Bronchial epithelial cell (primary cell): ENCODE measurements at places on chromosomes 1 and 21. TPM values are rescaled to one million over a fixed set of nuclear protein-coding genes. Genes with fewer than 3 reads are reported as not detected.
A peak's percentile ranks its signal among the peaks of the same experiment; 100 is the strongest.

MTARC1 gene
- total RNA-seq: 2.0 and 5.8 TPM in 2 replicates

CD1E gene
- total RNA-seq: not detected in 2 replicates

CFH gene
- total RNA-seq: 22.9 and 34.2 TPM in 2 replicates

LRRIQ3 gene
- 0.26 and 0.53 TPM in 2 replicates for total RNA-seq

TIAM1 gene
- 8.4 and 31.6 TPM in 2 replicates for total RNA-seq

LRRC38 gene
- total RNA-seq: not detected in 2 replicates

AMY1C gene
- total RNA-seq: 0.26 TPM in 2 replicates

- no peak for DNase-seq
Measured at GRCh38 chr1:229258757-229259060, 12.2 kb upstream of the RAB4A start.

GRCh38 chr1:201461645-201462441 lies 7.1 kb downstream of the PHLDA3 start:
- peak; percentile 99 for DNase-seq

DNA sequence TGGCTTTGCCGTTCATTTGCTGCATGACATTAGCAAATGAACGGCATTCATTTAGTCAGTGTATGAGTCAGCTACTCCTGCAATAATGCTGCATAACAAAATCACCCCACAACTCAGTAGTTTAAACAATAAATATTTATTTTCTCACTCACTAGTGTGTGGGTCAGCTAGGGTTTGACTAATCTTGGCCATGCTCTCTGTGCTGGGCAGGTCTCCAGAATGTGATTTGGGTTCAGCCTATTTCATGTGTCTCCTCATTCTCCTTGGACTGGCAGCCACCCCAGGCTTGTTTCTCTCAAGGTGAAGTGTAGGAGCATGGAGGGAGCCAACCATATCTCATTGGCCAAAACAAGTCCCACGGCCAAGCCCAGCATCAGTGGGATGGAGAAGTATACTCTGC lies 104.3 kb downstream of the LACTBL1 start:
- no peak for DNase-seq

DNA sequence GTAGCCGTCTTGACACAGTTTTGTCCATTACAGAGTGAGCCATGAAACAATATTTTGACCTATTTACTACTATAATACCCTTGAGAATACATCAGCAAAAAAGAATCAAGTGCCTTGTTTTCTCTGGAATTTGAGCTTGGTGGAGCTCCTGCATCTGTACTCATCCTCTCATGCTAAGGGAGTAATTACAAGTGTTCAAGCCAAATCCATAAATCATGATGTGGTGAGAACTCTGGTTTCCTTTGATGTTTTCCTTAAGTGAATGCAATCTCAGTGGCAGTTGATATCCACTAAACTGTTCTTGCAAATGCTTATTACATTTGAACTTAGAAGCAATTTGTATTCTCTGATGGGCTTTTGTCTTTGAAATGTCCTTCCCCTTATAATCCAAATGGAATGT lies 824.6 kb upstream of the TMPRSS15 start:
- DNase-seq: no peak

GRCh38 chr1:61282387-61282786 lies 200.0 kb downstream of the NFIA start:
- DNase-seq: no peak

GRCh38 chr1:182268669-182269068 lies 122.9 kb downstream of the GLUL start:
- no peak for DNase-seq

DNA sequence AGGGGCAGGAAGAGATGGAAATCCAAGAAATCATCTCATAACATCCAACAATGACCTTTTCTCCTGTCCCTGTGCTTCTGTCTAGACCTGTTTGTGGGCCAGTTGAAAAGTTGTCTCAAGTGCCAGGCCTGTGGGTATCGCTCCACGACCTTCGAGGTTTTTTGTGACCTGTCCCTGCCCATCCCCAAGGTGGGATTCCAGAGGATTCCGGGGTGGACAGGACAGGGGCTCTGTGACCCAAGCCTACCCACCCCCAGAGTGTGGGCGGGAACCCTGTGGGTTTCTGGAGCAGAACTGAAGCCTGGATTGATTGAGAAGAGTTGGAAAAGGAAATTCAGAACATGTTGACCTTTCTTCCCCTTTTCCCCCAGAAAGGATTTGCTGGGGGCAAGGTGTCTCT lies 2.4 kb upstream of the PPOX start:
- no peak for DNase-seq

DNA sequence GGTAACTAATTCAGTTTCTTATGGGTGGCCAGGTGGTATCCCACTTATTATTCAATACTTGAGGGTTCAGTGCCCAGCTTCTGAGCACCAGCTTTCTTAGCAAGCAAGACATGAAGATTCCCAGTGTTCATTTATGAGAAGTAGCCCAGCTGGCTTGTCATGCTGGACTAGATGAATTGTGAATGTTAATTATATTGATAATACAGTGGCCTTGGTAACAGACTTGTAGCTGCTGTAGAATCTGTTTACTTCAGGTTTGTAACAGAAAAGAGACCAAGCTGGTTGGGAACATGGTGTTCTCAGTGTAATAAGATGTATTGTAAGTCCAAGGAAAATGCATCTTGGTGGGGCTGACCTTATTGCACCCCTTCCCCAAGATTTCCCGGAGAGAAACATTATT lies 10.1 kb downstream of the AHCYL1 start:
- DNase-seq: no peak

GRCh38 chr1:221565711-221566110 lies 176.2 kb downstream of the DUSP10 start:
- no peak for DNase-seq

- peak; percentile 73 for DNase-seq
Measured at GRCh38 chr1:42035830-42036604, 117.2 kb upstream of the GUCA2B start.

- DNase-seq: peak; percentile 74
Measured at GRCh38 chr1:183840140-183840539, 35.2 kb downstream of the RGL1 start.

DNA sequence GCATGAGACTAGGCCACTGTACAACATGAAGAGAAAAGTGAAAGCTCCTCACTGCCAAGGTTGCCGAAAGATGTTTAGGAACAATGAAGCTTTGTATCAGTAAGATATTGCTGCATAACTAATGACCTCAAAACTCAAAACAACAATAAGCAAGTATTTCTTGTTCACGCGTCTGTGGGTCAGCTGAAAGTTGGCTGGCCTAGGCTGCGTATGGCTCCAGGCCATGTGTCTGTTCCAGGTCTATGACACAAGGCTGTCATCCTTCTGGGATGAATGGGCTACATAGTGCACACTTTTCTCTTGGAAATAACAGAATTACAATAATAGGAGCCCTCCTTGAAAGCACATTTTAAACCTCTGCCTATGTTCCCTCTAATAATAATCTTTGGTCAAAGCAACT lies 515.9 kb downstream of the PLPP3 start:
- no peak for DNase-seq
